Stimulated activated CD8-positive, alpha-beta memory T cell treated with anti-CD3 and anti-CD28 coated beads, Interleukin-2, amount 100 ng/mL, for 1 hour (primary cell): ENCODE measurements at places on chromosomes 2 and 18.

GRCh38 chr2:143344780-143345179 is 215.6 kb downstream of the ARHGAP15 start:
- DNase-seq: no peak

- no peak for DNase-seq
Measured at GRCh38 chr2:39476524-39476923, 39.4 kb upstream of the MAP4K3 start.

DNA sequence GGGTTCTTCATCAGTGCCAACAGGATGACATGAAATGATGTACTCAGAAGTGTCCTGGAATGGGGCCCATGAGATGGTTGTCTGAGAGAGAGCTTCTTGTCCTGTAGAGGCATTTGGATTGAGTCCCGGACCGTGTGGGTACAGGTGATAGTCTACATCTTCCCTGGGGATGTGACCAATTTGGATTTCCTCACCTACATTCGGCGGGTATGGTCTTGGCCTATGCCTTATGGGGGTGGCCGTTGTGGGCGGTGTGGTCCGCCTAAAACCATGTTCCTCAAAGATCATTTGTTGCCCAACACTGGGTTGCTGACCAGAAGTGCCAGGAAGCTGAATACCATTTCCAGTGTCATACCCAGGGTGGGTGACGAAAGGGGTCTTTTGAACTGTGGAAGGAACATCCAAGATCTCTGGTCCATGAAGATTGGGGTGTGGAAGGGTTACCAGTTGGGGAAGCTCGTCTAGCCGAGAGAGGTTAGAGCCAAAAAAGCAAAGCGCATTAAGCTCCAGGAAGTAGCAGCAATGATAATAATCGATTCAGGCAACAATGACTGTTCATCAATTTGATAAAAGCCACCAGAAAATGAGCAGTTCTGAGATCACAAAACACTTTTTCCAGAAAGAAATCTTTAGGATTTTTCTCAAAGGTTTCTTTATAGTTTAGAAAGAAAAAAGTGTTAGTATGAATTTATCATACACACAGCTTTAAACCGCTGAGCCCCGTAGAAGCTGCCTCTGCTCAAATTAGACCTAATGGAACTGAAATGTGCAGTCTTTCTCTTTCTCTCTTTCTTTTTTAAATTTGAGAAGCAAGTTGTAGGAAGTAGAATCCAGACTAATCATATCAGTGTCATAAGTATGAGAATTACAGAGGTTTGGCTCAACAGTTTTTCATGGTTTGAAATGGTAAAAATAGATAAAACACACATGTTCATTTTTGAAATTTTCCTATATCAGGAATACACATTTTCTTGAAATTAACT is 60.3 kb downstream of the ATIC start:
- no peak for DNase-seq

- DNase-seq: no peak
Measured at GRCh38 chr2:26631401-26632170, 9.6 kb downstream of the CIB4 start.

DNA sequence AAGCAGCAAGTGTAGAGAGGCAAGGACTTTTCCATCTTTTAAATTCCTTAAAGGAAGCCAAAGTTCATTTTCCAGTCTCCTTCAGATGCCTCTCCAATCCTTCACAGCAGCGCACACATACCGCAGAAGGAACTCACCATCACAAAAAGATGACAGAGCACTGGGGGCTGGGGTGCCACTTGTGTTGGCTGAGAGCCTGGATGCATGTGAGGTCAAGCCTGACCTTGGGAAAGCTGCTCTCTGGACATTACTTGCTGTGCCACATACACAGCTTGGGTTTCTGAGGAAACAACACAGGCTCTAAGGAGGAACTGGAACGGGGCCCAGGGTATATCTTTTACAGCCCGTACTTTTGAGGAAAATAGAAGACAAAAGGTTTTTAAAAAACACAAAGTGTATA is 364.3 kb upstream of the MEX3C start:
- DNase-seq: no peak

- no peak for DNase-seq
Measured at GRCh38 chr18:3069671-3070433, 56.9 kb upstream of the LPIN2 start.

DNA sequence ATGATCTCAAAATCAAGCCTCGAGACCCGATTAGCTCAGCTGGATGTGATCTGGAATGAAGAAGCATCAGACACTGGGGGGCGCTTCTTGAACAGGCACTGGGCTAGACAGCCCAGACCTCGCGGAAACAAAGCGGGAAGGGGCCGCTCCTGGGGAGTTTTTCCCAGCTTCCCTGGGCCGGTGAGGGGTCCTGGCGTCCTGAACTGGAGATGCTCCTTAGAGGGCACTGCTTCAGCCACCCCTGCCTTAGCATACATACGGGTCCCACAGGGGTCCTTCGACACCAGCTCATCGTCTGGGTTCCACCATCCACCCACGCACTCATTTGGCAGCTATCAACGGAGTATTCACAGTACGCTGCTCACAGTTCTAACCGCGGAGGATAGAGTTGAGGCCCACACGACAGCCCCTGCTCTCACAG is 146.7 kb downstream of the TSN start:
- DNase-seq: no peak

- no peak for DNase-seq
Measured at GRCh38 chr18:52723550-52723970, 383.6 kb downstream of the DCC start.

DNA sequence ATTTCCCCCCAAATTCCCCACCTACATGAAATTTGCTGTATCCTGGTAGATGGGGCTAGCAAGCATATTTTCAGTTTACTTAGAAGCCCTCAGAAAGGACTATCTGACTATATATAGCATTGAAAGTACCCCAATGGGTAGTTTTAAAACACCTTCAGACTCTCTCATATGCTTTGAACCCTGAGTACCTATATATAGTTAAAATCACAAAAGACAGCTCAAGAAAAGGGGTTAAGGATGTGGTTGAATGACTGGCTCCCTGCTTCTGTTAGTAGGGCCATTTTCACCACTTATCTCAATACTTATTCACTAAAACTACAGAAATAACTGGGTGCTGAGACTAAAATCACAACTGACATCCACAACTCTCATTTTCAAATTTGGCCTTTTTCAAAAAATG is 18.5 kb downstream of the WDPCP start:
- no peak for DNase-seq

DNA sequence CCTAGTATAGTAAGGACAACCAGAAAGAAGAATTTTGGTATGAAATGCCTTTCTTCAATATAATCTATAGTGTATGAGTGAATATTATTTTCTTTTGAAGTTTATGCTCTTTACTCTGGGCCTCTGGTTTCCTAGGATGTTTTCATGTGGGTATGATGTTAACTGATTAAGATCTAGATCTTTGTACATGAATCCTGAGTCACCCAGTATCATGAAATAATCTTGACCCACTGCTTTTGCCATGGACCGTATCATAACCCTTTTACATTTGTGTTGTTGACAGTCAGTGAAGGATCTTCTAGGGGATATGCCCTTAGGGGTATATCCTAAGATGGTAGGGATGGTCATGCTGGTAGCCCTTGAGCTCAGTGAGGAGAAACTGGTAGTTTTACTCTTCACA is 100.3 kb downstream of the RAB3GAP1 start:
- DNase-seq: no peak

- DNase-seq: no peak
Measured at GRCh38 chr2:8169443-8169842, 512.4 kb upstream of the ID2 start.

DNA sequence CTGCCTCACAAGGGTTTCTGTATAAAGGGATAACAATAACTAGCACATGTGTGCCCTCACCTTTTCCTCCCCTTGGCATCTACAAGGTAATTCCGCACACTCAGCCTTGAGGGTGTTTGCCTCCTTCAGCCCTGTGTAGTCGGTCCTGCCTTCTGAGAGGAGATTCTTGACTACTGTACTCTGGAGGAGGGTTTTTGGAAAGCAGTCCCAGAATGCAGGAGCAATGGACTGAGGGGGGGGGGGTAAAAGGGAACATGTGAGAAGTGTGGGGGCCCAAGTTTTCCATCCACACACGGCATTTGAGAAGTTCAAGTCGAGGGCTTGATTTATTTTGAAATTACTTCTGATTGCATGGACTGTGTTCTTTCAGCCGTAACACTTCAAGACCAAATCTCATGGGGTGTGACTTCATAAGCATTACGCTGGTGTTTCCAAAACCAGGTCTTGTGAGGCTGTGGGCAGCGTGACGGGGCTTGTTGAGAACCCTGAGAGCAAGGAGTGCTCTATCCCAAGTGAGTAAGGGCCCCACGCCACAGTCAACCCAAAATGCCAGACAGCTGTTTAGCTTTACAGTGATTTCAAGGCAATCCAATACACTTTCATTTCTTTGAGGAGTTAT is 198.7 kb upstream of the MEIS1 start:
- no peak for DNase-seq

GRCh38 chr2:159459279-159459678 is 157.1 kb downstream of the BAZ2B start:
- DNase-seq: no peak

DNA sequence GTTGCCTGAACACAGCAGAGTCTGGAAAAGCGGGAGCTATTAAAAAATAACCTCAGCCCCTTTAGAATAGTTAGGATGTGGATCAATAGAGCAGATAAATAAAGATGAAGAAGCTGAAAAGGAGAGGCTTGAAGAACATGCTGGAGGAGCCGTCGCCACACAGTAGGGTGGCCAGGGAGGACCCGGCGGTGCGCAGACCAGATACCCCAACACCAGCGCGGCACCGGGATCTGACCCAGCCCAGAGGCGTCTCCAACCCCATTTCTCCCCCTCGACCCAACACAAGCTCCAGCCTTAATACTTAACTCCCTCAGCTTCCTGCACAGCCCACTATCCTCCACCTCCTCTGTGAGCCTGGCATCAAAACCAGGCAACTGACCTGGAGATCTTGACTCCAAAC is 16.0 kb downstream of the CYB5A start:
- DNase-seq: no peak

DNA sequence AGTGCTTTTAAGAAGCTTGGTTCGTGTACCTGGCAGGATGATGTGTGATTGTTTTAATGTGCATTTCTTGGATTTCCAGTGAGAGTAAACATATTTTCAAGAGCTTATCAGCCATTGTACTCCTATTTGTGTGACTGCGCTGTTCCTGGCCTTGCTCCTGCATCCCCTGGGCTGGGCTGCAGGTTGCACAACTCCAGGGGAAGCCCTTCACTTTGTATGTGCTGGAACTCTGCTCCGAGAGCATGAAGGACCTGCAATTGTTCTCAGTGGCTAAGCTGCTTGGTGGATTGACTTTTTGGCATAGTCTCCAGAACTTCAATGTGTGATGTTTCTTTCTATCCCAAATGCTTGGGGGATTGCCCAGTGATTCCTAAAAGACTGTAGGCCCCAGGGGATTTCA is 18.8 kb downstream of the ATP6V1C2 start:
- no peak for DNase-seq

DNA sequence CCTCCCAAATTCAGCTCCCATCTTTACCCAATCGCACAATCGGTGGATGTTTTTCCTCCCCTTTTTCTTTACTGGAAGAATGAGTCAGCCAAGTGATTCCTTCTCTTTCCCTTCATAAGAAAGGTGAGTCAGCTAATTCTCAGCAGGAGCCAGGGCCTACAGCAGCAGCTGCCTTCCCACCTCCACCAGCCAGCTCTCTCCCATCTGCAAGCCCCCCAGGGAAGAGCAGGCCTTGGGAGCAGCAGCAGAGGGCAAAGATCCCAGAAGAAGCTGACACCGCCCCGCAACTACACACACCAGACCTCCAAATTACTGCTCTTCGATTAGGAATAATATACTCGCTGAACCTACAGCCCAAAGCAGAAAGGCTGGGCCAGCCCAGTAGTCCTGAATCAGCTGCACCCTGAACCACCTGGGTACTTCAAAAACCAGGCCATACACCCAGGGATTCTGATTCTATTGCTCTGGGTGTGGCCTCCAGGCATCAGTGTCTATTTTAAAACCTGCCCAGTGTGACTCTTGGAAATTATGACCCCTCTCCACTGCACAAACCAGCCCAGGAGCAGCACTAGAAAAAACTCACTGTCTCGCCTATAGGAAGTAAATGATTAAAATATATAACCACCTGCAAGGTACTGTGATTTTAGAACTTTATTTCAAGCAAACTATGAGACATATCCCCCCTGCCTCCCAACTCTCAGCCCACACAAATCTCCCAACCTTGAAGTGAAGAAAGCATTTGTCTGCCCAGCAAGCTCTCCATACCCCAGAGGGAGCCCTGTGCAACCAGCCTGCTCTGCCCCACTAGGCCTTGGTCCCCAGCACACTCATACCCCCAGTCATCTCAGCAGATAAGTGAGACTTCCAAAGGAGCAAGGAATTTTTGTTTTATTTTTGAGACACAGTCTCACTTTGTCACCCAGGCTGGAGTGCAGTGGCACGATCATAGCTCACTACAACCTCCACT is 7.3 kb downstream of the SFXN5 start:
- DNase-seq: no peak

DNA sequence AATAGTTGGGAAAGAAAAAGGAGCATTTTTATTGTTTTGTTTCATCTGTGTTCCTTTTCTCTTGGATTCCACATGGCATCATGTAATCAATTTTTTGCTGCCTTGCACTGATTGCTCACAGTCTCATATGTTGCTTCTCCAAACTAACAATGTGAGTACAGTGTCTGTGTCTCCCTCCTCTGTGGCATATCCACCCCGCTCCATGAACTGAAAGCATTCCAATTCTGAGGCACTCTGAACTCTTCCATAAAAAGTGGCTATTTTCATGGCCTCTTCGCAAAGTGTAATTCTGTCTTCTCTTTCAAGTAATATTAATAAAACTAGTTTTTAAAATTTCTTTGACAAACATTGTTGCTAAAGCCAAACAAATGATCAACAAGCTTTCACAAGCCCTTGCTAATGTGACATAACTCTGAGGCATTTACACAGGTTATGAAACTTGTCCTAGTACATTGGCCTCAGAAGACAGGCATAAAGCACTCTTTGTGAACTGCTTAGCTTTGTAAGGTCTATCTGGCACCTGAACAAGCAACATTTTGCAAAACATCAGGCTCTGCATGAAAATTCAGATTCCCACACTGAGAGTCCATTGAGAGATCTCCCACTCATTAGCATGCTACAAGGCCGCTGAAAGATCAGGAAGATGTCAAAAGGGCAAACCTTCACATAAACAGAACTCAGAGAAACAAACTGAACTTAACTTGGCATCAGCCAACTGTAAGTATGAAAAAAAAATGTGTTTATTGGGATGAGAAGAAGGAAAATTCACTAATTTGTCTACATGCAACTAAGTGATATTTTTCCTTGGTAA is 33.0 kb downstream of the GPR75 start:
- DNase-seq: no peak

DNA sequence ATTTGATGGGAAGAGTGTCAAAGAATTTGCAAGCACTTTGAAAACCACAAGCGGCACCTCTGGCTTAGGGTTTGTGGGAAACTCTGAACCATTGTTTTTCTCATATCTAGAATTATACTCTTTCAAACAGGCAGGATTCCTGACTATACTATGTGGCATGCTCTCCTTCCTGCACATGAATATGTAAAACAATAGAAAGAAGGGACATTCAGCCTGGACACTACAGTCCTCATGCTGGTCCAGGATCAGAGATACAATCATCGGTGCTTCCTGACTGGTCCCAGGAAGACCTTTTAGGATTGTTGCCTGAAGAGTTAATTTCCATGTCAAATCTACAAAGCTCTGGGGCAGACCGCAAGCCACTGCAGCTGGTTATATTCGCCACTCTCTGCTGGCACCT is 55.7 kb upstream of the RASGRP3 start:
- DNase-seq: no peak
